PC-9 (cell line): ENCODE measurements at places on chromosomes 3 and 15. TPM values are rescaled to one million over a fixed set of nuclear protein-coding genes. Genes with fewer than 3 reads are reported as not detected.

Gene TMOD2
- 2.7 and 4.2 TPM in 2 replicates for total RNA-seq

DNA sequence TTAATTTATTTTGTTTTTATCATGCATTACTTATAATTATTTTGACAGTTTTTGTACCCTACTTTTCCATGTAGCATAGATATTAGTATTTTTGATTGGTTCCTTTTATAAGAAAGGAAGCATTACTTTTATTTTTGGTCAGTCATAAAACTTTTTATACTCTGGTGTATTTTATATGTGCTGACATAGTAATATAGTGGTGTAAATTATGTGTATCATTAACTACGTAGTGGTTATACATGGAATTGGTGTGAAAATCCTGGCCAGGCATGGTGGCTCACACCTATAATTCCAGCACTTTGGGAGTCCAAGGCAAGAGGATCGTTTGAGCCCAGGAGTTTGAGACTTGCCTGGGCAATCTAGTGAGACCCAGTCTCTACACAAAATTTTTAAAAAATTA, 18.8 kb upstream of the NIPA2 start:
- no peak for DNase-seq

GRCh38 chr3:72657666-72658065, 190.6 kb downstream of the SHQ1 start:
- DNase-seq: no peak

DNA sequence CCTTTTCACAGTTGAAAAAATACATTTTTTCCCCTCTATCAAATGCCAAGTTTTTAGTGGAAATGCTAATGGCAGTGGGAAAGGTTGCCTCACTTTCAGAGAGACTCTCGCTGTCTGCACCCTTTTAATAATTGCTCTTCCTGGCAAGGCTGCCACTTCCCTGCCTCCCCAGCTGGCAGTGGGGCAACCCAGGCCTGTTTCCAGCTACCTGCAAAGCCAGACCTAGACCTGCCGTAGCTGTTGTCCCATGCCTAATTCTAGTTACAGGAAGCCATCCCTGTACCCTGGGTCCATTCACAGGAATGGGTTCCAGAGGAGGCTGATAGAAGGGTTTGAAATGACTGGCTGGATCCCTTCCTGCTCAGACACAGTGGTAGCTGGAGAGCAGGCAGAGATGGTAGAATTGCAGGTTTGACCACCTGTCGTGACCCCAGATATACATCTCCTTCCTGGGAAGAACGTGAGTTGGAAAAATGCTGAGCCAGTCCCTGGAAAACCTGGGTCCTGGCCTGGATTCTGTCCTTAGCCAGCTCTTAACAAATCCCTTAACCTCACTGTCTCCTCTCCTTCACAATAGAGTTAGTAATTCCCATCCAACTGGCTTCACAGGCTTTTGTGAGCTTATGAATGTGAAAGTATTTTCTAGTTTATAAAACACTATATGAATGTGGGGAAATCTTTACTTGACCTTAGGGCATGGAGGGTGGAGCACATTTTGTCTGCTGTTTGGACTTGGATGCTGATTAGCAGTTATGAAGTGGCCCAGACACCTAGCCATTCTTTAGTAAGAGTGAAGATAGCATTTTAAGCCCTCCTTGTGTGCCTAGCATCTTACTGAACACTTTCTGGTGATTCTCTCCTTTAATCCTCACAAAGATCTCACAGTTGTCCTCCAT, 12.9 kb upstream of the ALPK3 start:
- DNase-seq: peak; percentile 47

DNA sequence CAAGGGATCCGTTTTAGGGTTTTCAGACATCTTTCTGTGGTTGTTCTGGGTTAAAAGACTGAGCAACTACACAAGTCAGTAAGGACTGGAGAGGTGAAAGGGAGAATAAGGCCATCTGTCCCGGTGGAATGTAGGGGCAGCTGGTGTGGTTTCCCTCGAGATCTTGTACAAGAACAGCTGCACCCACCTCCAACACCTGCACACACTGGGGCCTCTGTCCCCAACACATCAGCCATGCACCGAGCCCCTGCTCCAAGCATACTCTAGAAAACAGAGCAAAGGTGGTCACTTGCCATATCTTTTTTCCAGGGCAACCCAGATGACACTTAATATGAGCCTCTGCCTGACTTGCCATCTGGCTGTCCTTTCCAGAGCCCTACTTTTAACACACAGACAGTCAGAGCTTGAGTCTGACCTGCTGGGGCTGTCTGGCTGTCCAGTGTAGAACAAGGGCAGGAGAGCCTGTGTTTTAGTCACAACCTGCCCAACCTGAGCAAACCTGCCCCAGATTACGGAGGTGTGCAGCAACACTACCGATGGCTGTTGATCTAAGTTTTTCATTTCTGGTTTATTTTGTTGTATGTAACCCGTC, 12.2 kb downstream of the MAN2A2 start:
- no peak for DNase-seq

DNA sequence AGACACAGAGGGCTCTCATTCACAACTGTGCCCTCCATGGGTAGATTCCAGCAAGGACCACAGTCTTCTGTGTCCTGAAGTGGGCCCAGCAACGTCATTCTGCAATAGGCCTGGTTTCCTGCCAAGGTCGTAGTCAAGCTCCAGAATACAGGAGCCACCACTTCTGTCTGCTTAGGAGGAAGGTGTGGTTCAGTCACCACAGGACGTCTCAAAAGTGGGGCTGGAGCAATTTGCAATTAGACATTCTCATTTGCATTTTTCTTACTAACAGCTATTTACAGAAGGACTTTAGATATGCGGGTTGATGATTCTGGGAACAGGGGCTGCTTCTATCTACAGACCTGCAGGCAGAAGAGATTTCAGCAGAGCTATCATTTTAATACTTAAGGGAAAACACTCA, 58.7 kb upstream of the MYRIP start:
- DNase-seq: no peak

DNA sequence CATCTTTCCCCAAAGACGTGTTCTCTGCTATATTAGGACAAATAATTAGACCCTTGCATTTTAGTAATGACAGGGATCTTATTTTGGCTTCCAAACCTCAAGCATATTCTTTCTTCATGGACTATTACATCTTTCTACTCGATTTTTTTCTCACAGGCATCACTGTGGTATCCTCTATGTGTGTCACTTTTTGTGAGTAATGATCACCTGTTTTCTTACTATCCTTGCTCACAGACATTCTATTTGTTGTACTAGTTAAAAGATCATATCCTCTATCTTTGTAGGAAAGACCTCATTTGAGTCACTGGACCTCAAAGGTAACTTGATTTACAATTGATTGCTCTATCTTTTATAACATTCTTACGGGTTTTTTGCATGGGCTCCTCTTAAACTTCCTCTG, 6.8 kb downstream of the C3orf80 start:
- DNase-seq: no peak
